ENCODE measurements at places on chromosomes 6 and 20.

DNA sequence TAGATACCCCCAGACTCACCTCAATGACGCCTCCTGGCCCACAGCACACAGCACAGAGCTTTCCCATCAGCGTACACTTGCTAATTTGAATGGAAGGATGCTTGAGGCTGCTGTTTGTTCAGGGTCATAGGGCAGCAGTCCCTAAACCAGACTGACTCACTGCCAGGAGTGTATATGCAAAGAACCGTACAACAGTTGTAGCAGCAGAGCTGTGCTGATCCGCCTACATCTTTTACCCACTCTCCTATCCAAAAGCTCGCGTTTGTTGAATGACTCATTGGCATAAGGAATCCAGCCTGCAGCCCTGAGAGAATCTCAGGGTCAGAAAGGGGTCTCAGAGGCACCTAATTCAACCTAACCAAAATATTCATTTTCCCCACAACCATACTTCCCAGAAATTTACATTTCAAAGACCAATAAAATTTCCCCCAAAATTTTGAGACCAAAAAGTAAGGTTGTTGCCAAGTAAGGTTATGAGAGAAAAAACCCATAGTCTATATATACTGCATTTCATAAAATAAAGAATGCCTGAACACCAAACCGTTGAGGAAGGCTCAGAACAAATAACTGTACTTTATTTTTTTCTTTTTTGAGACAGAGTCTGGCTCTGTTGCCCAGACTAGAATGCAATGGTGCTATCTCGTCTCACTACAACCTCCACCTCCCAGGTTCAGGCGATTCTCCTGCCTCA, 35.3 kb upstream of the CCND3 start:
- no peak for DNase-seq

DNA sequence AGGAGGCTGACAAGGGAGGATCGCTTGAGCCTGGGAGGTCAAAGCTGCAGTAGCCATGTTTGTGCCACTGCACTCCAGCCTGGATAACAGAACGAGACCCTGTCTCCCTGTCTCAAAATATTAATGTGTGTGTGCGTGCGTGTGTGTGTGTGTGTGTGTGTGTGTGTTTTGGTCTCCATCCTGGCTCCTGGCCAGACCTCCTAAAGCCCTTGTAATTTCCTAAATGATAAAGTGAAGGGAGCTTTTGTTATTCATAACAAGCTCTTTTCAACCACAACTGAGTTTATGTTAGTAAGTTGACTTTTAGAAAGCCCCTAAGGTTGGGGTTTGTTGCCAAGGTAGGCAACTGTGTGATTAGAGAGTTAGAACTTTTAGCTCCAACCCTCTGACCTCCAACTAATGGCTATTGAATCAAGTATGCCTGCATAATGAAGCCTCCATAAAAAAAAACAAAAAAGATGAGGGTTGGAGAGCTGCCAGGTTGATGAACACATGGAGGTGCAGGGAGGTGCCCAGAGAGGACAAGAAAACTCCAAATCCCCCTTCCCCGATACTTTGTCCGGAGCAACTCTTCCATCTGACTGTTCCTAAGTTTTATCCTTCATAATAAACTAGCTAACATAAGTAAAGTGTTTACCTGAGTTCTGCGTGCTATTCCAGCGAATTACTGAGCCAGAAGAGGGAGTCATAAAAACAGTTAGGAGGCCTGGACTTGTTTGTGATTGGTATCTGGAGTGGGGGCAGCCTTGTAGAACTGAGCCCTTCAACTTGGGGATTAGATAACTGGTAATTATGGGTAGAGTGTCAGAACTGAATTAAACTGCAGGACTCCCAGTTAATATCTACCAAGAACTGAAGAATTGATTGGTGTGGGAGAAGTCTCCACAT, 5.3 kb upstream of the AIF1 start:
- no peak for DNase-seq

DNA sequence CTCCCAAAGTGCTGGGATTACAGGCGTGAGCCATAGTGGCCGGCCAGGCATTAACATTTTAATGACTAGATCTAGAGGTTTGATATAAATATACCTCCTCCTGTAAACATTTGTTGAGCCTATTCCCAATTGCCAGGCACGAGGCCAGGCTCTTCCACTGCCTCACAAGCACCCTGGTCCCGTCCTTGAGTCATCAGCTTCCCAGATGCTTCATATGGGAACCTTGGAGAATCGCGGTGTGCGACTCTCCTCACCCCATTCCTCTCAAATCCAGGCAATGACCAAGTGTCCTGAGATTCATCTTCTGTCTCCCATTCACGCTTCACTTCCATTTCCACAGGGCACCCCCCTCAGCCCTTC, 35.9 kb upstream of the PIM1 start:
- no peak for DNase-seq

DNA sequence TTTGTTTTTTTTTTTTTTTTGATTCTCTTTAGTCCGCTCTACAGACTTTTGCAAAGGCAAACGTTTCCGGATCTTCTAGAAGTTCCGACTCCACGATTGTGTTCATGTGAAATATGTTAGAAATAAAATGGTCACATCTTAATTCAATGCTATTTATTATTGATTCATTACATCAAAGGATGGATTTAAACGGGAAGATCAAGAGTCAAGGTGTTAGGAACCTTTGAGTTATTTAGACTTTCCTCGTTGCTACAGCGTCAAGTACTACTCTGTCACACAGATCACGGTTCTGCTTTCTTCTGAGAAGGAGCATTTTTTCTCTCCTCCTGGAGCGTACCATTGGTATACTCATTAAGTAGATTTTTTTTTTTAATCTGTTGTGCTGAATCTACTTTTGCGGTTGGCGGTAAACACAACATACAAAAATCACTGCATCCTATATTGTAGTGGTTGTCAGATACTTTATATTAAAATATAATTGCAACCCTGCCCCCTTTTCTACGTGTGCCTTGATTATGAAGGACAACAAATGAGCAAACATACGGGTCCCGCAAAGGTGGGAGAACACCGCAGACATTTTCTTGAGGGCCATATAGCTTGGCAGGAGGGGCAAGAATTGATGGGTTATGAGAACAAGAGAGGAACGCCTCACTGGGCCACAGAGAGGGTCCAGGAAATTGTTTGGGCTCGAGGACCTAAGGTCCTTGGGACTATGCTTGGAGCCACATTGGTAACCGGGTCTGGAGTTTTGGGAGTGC, 17.5 kb downstream of the HMGN4 start:
- no peak for DNase-seq

DNA sequence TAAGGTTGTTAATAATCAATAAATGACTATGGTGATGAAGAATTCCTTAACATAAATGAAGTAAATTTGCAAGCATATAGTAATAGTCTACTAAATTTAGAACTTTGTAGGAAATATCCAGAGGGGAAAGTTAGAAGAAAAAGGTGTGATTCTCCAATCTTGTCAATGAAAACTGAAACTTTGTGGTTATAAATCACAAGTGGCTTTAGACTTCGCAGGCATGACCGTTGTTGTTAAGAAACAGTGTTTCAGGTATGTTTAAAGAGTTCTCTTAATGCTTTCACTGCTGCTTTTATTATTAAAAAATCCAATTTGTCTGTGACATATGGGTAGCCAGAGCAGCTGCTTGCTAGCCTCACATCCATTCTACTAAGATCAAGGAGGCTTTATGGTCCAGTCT, 475.6 kb upstream of the ADGRB3 start:
- no peak for DNase-seq

- no peak for DNase-seq
Measured at GRCh38 chr20:13101706-13102105, 92.9 kb downstream of the SPTLC3 start.

- no peak for DNase-seq
Measured at GRCh38 chr6:36436466-36436865, 6.2 kb downstream of the PXT1 start.

- no peak for DNase-seq
Measured at GRCh38 chr6:132780770-132781371, 17.6 kb downstream of the SLC18B1 start.

DNA sequence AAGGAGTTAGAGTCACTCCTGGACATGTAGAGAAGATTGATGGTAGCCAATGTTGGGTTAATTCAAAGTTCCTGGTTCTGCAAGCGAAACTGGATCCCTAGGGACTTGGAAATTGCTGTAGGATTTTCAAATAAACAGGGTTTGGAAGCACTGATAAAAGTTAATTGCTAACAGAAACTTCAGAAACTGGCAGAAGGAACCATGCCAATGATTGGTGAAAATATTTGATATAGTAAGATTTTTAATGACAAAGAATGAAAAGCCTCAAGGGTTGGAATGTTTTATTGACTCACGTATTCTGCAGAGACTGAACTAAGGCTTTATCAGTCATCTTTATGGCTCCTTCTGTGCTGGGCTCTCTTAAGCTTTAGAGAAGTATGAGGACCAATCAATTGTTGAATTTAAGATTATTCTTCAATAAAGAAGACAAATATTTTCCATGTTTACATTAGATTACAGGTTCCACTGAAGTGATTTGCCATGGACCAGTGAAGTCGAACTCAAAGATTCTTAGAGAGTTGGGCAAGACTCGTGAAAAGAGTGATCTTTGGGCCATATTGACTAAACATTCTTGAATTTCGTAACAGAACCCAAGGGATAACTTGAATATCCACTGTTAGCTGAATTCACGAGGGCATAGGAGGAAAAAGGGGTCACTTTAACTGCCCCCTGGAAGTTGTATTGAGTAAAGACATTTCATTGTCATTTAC, 371.4 kb downstream of the HDGFL1 start:
- no peak for DNase-seq

DNA sequence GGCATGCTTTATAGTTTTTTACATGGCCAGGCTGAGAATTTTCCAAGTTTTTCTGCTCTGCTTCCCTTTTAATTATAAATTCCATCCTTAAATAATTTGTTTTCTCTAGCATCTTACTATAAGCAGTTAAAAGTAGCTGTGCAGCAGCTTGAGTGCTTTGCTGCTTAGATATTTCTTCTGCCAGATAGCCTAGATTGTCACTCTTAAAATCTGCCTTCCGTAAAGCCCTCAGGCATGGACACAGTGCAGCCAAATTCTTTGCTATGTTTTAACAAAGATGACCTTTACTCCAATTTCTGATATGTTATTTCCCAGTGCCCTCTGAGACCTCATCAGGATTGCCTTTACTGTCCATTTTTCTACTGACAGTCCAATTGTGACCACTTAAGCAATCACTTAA, 92.6 kb upstream of the SGK1 start:
- no peak for DNase-seq

DNA sequence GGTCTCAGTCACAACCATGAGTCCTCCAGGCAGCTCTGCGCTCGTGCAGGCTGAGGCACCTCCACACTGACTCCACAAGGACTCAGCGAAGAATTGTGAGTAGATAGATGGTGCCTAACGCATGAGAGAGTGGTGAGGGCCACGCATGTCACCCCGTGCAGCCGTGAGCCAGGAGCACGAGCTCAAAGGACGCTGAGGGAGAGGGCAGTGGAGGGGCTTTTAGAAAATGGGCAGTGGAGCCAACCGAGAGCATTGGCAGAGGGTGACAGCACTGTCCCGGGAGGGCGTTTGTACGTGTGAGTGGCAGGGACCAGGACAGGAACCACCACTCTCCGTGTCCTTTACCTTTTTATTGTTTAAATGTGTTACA, 105.6 kb downstream of the PSMB1 start:
- DNase-seq = no peak

DNA sequence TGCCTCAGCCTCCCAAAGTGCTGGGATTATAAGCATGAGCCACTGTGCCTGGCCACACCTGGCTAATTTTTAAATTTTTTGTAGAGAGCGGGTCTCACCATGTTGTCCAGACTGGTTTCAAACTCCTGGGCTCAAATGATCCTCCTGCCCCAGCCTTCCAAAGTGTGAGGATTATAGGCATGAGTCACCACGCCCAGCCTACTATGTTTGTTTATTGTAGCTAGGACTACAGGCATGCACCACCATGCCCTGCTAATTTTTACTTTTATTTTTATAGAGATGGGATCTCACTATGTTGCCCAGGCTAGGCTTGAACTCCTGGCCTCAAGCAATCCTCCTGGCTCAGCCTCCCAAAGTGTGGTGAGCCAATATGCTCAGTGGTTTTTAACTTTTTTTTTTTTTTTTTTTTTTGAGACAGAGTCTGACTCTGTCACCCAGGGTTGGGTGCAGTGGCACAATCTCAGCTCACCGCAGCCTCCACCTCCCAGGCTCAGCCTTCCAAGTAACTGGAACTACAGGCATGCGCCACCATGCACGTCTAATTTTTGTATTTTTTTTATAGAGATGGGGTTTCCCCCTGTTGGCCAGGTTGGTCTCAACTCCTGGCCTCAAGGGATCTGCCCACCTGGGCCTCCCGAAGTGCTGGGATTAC, 12.0 kb upstream of the DDX43 start:
- DNase-seq = no peak

DNA sequence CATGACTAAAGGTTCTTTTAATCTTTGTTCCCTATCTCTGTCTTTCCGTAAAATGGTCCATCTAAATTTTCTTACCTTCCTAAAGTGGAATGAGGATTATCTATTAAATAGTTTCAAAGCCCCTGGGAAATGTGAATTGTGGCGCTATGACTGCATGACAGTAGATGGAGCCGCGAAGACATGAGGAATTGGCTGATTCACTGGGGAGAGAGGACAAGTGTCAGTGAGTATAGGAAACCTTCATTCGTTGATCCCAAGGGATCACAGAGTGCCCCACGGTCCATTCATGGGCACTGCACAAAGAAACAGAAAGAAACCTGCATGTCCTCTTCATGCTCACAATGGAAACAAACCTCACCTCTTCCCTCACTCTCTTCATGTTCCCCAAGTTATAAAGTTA, 479.3 kb upstream of the BTBD3 start:
- DNase-seq = no peak

GRCh38 chr20:53833333-53834061, 236.9 kb downstream of the BCAS1 start:
- no peak for DNase-seq

GRCh38 chr6:104182811-104183210, 676.9 kb downstream of the HACE1 start:
- DNase-seq = no peak

- peak; percentile 51 for DNase-seq
Measured at GRCh38 chr6:155327326-155328073, 13.2 kb upstream of the TFB1M start.

- DNase-seq = no peak
Measured at GRCh38 chr20:10637031-10637559, 36.7 kb downstream of the JAG1 start.

DNA sequence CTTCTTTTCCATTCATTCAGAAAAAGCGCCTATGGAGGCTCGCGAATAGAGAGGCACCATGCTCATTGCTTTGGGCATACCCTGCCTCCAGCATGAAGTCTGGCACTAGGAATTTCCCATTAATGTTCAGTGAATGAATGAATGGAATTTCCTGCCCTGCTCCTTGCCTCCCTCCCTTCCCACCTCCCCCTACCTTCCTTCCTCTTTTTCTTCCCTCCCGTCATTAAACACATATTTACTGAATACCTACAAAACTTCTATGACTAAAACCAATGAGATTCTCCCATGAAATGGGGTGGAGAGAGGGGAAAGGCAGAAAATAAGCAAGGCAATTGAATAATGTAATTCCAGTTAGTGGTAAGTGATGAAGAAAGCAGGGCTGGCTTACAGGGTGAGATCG, 213.8 kb upstream of the AGPAT4 start:
- DNase-seq = no peak

All from stimulated activated CD8-positive, alpha-beta memory T cell treated with anti-CD3 and anti-CD28 coated beads, Interleukin-12 subunit alpha, Interleukin-12 subunit beta, amount 100 ng/mL, for 1 hour (primary cell).